ENCODE measurements at places on chromosomes 13 and 19. TPM values are rescaled to one million over a fixed set of nuclear protein-coding genes. Genes with fewer than 3 reads are reported as not detected.
A peak's percentile ranks its signal among the peaks of the same experiment; 100 is the strongest.

- H3K36me3 ChIP-seq, result no peaks in the 10 kb centered on the region
- H3K27ac ChIP-seq, result no peak overlapping the region
- no peak overlapping the region for H3K4me3 ChIP-seq
- H3K27me3 ChIP-seq, result no peaks in the 10 kb centered on the region
- no peak for DNase-seq
Observed at GRCh38 chr19:51181377-51181912, 39.3 kb downstream of the SIGLEC7 start.

DNA sequence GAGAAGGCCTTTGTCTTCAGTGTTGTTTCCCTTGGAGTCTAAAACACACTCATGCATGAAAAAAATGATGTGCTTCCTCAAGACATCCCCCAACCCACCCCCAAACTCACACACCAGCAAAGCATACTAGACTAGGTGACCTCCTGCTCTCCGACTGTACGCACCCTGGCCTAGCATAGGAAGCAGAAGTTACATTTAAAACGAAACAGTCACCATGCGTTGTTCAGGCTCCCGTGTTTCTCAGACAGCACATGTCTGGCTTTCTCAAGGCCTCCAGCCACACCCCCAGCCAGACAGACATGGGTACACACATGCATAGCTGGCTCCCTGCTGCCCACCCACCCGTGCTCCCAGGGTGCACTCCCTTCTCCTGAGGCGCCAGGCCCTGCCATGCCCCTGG lies 28.7 kb upstream of the C1QTNF9 start:
- DNase-seq, result no peak
- H3K4me3 ChIP-seq, result no peak overlapping the region
- no peak overlapping the region for H3K27ac ChIP-seq
- H3K36me3 ChIP-seq, result no peaks in the 10 kb centered on the region

GRCh38 chr13:95154413-95154886 lies 146.8 kb downstream of the ABCC4 start:
- DNase-seq, result no peak
- no peak overlapping the region for H3K4me3 ChIP-seq
- H3K4me1 ChIP-seq, result peaks cover 5% of the 10 kb centered on the region
- no peak overlapping the region for H3K27ac ChIP-seq
- H3K36me3 ChIP-seq, result peaks cover 1% of the 10 kb centered on the region

GRCh38 chr13:30905932-30906383 lies at the start of gene MEDAG:
Gene MEDAG, plus strand, starts transcription at chr13:30906271. Its CDS starts 245 bp downstream, at chr13:30906516.
- DNase-seq, result no peak
- H3K4me3 ChIP-seq, result peak within 1 kb of the TSS; percentile 23
- H3K4me1 ChIP-seq, result peaks cover 39% of the 10 kb centered on the region
- H3K27me3 ChIP-seq, result no peaks in the 10 kb centered on the region
- H3K27ac ChIP-seq, result peak within 1 kb of the TSS; percentile 78
- H3K36me3 ChIP-seq, result no peaks in the 10 kb centered on the region

GRCh38 chr13:46181840-46182490 lies at the start of gene LCP1:
Gene LCP1, minus strand, starts transcription at chr13:46182177. Its CDS starts 22,515 bp downstream, at chr13:46159662.
- no peaks in the 10 kb centered on the region for H3K36me3 ChIP-seq
- no peak for DNase-seq
- no peaks in the 10 kb centered on the region for H3K4me1 ChIP-seq
- peaks cover 2% of the 10 kb centered on the region for H3K27me3 ChIP-seq
- no peak within 1 kb of the TSS for H3K4me3 ChIP-seq

GRCh38 chr19:15042826-15043225 lies 6.5 kb upstream of the CASP14 start:
- no peak overlapping the region for H3K27ac ChIP-seq
- no peak for DNase-seq
- no peaks in the 10 kb centered on the region for H3K27me3 ChIP-seq
- no peaks in the 10 kb centered on the region for H3K36me3 ChIP-seq

DNAJC15 gene
- 22.5 TPM for total RNA-seq

SRRM5 gene
- 0.35 TPM for total RNA-seq

WDR87 gene
- not detected for total RNA-seq

Data from osteocyte (in vitro differentiated cells).